Astrocyte of the spinal cord (primary cell): ENCODE measurements at places on chromosomes 7 and 10.

DNA sequence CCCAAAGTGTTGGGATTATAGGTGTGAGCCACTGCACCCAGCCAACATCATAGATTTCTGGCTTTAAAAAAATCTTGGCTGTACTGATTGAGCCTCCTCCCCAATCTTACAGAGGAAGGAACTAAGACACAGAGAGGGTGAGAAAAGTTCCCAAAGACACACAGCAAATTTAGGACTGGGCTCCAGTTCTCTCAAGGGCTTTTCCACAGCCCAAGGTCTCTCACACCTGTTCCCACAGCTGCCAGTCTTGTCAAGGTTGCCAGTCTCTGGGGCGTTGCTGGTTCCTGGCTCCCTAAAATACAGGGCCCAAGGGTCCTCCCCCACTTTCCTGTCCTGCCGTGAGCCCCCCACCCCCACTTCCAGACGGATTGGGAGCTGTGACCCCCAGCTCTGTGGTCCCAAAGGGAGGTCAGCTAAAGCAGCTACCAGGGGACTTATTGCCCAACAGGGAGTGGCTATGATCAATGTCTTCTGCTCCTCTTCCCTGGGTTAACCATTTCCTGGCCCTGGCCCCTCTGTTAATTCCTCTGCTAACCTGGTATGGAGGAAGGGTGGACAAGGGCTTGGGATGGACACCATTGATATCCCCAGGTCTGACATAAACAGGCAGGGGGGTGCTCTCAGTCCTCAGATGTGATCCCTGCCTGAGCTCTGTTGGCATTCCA lies 3.1 kb upstream of the ZAN start:
- DNase-seq = no peak

DNA sequence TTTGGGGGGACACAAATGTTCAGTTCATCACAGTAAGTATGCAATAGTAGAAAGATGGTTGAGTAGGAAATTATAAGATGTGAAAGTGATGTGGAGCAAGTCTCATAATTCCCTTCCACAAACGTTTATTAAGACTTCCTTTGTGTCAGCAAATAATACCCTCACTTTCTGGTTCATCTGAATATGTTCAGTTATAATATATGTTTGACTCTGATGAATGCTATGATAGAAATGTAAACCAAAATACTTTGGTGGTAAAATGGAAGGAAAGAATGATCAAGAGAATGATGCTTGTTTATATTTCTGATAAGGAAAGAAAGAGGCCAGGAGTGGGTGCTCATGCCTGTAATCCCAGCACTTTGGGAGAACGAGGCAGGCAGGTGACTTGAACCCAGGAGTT lies 111.7 kb upstream of the PLXDC2 start:
- DNase-seq = no peak

- no peak for DNase-seq
These were observed 114.4 kb downstream of the NPSR1 start for GRCh38 chr7:34772296-34772938.

- DNase-seq = no peak
These were observed 57.5 kb upstream of the FAM133B start for GRCh38 chr7:92647652-92648051.

DNA sequence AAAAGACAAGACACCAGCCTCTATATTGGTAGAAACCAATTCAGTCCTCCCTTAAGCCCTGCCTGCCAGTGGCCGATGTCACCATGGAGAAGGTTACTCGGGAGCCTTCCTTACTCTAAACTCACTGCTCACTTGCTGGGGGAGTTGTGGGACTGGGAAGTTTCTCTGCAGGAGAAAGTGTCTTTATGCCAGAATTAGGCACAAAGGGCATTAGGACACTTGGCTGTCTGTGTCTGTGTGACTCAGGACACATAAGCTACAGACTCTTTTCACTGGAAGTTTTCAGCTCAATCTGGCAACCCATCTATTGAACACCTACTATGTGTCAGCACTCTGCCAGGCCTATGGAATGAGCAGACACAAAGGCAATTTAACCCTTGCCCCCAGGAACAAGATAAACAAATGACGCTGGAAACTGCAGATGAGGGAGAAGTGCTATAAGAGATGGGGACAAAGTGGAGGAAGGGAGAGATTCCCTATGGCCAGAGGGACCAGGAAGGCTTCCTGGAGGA lies 49.5 kb upstream of the CACUL1 start:
- DNase-seq = no peak

GRCh38 chr10:103658049-103658577 lies 164.6 kb downstream of the NEURL1 start:
- no peak for DNase-seq

DNA sequence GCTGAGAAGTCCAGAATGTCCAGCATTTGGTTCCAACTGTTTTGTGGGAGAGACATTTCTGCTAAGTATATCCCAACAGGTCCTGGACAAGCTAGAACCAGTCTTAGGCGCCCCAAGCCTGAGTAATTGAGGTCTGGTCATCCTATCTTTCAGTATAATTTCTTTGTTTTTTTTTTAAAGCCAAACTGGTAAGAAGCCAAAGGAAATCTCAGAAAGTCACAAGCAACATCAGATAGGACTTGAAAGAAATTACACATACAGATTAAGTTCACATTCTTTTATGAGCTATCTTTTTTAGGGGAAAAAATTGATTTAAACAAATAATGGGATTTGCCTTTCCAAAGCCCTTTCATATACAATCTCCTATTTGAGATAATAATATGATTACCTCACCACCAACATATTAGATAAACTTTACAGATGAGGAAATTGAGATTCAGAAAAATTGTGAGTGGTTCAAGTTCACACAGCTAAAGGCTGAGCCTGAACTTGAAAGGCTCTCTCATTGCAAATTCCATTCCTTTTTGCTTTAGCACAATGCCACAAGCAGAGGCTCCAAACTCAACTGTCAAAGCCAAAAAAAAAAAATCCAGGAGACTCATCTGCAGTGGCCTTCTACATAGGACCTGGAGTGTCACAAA lies 15.0 kb downstream of the PDLIM1 start:
- DNase-seq = peak; percentile 68

GRCh38 chr10:29495366-29495765 lies 139.4 kb downstream of the SVIL start:
- no peak for DNase-seq

- peak; percentile 46 for DNase-seq
These were observed 10.9 kb downstream of the TECPR1 start for GRCh38 chr7:98240961-98241673.

- peak; percentile 15 for DNase-seq
These were observed 195.6 kb upstream of the CSTF2T start for GRCh38 chr10:51894771-51895578.

GRCh38 chr7:69723663-69724062 lies 125.4 kb downstream of the AUTS2 start:
- DNase-seq = no peak

GRCh38 chr7:134744569-134744968 lies 34.9 kb upstream of the CALD1 start:
- DNase-seq = no peak

- DNase-seq = no peak
These were observed 65.7 kb downstream of the ABRAXAS2 start for GRCh38 chr10:124867304-124867703.

DNA sequence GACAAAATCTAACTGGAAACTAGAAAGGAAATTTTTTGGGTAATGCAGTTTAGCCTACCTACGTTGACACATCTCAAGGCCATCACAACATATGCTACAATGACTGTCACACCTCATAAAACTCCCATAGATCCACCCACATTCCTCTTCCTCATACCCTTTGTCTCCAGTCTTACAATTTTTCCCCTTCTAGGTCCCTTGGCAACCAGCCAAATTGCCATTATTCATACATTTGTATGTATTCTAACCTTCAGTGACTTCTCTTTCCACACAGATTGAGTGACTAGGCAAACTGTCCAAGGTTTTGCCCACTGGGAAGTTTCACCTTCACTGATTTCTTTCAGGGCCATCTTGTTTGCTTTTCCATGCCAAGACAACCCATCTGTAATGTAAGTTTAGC lies 100.5 kb upstream of the TPK1 start:
- DNase-seq = no peak

GRCh38 chr7:11786186-11786585 lies 45.8 kb downstream of the THSD7A start:
- DNase-seq = peak; percentile 93

DNA sequence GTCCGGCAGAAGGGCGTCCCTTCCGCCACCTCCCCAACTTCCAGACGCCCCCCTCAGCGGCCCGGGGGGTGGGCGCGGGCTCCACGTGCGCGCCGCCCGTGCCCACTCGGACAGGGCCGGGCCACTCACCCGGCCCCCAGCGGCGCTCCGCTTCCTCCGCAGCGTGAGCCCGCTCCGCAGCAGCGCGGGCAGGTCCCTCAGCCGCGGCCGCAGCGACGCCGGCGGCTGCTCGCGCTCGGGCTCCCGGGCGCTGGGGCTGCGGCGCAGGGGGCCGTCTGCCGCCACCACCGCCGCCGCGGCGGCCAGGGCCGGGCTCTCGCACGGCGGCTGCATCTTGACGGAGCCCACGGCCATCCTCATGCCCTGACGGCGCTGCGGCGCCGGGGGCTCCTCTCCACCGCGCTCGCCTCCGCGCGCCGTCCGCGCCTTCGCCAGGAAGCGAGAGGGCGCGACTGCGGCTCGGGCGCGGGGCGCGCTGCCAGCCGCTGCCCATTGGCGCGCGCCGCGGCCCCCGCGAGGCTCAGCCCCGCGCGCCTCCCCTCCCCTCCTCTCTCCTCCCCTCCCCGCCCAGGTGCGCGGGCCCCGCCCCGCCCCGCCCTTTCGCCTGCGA lies at the start of gene RAPGEF5:
RAPGEF5 (minus strand) TSS at position 454 of the 610 bp plus-strand sequence; CDS start at position 360, 94 bp downstream.
- DNase-seq = no peak

GRCh38 chr10:30431435-30431911 lies 2.5 kb upstream of the MAP3K8 start:
- DNase-seq = no peak

DNA sequence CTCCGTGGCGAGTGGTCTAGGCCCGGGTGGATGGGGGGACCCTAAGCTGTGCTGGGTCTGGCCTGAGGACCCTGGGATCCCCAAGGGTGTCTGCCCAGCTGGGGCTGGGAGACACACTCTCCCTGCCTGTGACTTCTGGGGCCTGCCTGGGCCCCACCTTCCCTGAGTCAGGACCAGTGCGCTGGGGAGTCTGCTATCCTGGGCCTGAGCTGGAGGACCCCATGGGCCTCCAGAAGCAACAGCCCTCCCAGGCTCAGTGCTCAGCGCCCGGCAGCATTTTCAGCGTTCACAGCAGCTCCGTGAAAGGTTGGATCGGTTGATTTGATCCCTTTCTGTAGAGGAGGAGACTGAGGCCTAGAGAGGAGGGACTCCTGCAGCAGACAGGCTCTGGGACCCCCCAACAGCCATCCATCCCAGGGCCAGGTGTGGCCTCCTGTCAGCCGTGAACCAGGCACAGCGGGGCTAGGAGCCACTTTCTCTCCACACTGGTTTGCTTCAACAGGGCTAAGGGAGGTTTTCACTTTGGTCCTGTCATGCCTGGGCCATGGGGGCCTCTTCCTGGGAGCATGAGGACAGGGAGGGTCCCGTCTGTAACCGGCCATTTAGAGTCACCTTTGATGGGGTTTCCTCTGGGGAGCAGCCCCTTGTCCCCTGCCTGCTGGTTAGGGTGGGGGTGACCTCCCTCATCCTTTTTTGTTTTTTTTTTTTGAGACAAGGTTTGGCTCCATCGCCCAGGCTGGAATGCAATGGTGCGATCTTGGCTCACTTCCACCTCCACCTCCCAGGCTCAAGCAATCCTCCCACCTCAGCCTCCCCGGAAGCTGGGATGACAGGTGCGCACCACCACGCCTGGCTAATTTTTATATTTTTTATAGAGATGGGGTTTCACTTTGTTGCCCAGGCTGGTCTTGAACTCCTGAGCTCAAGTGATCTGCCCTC lies 12.4 kb downstream of the FOXL3 start:
- DNase-seq = no peak

DNA sequence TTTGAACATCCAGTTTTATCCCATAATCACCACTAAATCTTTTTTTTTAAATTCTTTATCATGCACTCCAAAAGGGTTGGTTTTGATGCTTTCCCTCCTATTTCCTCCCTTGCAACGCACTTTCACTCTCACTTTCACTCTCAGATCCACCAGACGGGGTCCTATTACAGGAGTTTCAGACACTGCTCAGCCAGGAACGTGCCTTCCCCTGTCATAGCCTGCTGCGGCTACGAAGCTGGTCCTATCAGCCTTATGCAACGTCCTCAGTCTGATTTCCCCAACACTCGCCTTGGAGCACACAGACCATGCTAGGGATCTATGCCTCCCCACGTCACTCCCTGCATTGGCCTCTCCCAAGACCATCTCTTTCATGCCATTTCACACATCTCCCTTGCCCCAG lies 23.4 kb downstream of the ZPBP start:
- peak; percentile 31 for DNase-seq

GRCh38 chr7:138167222-138167621 lies 91.0 kb downstream of the AKR1D1 start:
- no peak for DNase-seq

GRCh38 chr7:38178695-38179344 lies 775 bp downstream of the STARD3NL start:
- DNase-seq = no peak

DNA sequence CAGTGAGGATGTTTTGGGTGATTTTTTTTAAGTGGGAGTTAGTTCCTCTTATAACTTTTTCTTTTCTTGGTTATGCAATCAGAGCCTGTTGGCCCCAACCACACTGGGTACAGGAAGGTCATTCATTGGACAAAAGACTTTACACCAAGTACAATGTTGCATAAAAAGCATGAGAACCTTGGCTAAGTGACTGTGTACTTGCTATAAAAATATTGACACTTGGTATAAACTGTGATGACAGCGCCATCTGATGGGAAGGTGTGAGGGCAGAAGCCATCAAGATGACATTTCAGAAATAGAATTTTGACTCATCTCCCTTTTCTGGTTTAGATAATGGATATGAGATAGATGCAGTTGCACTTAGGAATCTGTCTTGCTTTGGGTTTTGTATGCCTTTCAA lies 126.4 kb upstream of the CCDC6 start:
- peak; percentile 52 for DNase-seq

GRCh38 chr10:23381298-23382040 lies 36.9 kb upstream of the C10orf67 start:
- DNase-seq = no peak

DNA sequence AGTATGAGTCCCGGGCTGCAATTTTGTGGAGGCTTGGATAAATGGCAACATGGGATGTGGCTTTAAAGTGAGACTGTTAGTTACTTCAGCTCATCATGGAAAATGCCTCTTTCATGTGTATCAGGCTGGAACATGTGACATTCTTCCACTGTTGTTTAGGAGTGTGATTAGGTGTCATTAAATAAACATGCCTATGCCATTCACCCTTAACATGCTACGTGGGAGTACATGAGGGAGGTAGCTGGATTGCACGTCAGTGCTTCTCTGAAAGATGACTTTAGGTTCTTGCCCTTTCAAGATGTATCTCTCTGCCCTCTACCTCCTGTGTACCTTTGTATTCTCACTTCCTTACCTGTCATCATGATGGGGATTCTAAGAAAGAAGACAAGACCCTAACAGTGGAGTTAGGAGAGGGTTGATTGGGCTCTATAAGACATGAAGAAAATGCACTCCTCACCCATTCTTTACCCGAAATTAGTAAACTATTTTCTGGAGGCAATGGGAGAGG lies 8.9 kb downstream of the AKR1E2 start:
- no peak for DNase-seq

- DNase-seq = no peak
These were observed 153.7 kb downstream of the NRBF2 start for GRCh38 chr10:63286754-63287264.
